ENCODE measurements at places on chromosomes 11 and 22. TPM values are rescaled to one million over a fixed set of nuclear protein-coding genes. Genes with fewer than 3 reads are reported as not detected.
A peak's percentile ranks its signal among the peaks of the same experiment; 100 is the strongest.

- DNase-seq: no peak
Observed at GRCh38 chr11:61476371-61476770, 32.2 kb upstream of the LRRC10B start.

GRCh38 chr11:72239313-72239848 is 4.6 kb downstream of the PHOX2A start:
- peak; percentile 89 for DNase-seq

- DNase-seq: peak; percentile 65
Observed at GRCh38 chr22:50473855-50474671, 772 bp downstream of the SBF1 start.

The MRPL49 gene
- 104 TPM for total RNA-seq

DNA sequence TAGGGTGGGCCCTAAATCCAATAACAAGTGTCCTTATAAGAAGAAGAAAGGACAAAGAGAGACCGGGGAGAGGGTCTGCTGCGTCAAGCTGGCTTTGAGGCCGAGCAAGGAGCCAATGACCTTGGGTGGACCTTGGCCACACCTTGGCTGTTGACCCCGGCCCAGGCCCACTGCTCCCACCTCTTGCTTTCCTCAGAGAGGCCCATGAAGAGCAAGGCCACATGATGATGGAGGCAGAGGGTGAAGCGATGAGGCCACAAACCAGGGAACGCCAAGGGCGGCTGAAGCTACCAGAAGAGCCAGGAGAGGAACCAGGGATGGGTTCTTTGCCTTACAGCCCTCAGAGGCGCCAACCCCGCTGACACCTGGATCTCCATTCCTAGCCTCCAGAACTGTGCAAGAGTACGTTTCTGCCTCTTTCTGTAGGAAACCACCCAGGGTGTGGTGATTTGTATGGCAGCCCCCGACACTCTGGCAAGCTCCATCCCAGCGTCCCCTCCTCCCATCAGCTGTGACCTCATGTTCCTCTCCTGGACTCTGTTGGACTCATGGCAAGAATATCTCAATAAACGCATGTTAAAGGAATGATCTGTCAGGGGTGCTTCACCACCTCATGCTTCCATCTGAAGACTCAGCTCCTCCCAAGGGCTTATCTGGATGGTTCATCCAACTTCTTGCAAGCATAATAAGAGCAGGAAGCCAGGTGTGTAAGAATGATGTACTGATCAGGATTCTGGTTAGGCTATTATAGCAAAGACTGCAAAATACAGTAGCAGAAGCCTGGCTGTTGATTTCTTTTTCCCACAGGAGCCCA is 41.6 kb upstream of the LINC01488 start:
- DNase-seq: no peak

GRCh38 chr11:54558919-54559318 is 44.9 kb downstream of the OR4C46 start:
- DNase-seq: no peak

The TXNRD2 gene
- total RNA-seq: 29.6 TPM

DNA sequence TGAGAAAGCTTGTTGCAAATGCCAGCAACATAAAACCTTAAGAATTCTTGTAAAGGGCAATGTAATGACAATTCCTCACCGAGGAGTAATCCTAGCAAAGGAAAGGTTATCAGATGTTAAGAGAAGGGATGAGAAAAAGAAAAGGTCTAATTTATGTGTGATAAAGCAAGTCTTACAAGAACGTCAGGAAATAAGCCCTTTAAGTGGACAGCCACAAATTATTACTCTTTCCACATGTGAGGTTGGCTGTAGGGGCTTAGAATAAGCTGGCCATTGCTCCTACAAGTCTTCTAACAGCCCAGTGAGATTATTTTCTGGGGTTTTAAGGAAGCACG is 9.3 kb downstream of the LAYN start:
- DNase-seq: no peak

The PAK1 gene
- 24.6 TPM for total RNA-seq

The ADAMTS8 gene
- 5.0 TPM for total RNA-seq

DNA sequence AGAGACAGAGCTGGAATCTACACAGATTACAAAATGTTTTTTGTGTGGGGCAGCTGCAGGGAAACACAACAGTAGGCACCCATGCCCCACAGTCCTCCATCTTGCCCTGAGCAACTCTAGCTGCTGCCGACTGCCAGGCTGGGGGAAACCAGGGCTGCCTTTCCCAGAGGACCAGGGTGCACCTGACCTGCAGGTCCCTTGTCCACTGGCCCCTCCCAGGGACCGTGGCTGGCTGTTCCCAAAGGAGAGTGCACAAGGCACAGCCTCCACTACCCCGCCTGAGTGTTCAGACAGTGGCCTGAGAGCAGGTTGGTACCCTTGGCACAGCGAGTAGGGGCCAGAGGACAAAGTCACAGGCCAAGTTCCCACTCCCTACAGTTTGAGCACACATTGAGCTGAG is 181.8 kb downstream of the BARX2 start:
- no peak for DNase-seq

- peak; percentile 55 for DNase-seq
Observed at GRCh38 chr22:44431256-44431655, 66.8 kb downstream of the RTL6 start.

The LARGE2 gene
- total RNA-seq: not detected

GRCh38 chr11:12189543-12190235 is 79.3 kb downstream of the MICAL2 start:
- no peak for DNase-seq

DNA sequence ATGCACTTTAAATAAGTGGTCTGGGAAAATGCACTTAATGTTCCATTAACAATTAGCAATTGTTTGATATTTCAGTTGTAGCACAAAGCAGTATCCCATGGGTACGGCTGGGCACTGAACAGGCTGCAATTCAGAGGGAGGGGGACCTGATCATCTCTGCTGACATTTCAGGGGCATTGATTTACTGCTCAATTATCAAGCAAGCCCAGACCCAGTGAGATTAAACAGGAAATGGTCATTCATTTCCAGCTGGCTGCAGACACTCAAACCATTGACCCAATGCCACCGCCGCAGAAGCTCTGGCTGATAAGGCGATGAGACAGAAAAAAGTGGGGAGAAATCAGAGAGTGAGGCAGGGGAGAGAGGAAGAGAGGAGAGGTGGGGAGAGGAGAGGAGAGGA is 1.2 kb downstream of the GPR83 start:
- DNase-seq: no peak

DNA sequence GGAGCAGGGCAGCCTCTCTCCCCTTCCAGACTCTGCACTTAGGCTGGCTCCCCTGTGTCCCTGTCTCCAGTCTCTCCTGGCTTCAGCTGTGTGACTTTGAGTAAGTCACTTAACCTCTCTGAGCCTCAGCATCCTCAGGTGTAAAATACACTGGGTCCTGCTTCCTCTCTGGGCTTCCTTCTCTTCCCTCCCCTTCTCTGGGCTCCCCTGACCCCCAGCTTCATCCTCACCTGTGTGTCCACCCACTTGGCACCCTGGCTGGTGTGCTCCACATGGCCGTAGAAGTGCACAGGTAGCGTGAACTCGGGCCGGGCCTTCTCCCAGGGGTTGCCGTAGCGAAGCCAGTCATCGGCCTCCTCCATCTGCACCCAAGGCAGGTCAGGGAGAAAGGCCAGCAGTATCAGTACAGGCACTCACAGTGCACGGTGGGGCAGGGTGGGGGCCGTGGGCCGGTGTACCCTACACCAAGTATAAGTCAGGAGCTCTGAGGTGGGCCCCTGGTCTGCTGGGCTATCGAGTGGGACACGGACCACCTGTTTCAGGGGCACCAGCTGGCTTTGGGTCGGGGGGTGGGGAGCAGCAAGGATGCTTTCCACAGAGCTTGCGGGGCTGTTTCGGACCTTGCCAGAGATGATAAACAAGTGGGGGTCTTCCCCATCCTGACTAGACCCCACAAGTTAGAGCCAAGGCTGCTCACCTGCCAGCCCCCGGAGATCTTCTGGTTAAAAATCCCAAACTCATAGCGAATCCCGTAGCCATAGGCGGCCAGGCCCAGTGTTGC is 2.0 kb downstream of the PYGM start:
- DNase-seq: peak; percentile 66

The KCNC1 gene
- total RNA-seq: not detected

The CFAP300 gene
- total RNA-seq: 5.1 TPM
